Cardiac muscle cell (in vitro differentiated cells and primary cell): ENCODE measurements at places on chromosomes 2 and 18.
A peak's percentile ranks its signal among the peaks of the same experiment; 100 is the strongest.

DNA sequence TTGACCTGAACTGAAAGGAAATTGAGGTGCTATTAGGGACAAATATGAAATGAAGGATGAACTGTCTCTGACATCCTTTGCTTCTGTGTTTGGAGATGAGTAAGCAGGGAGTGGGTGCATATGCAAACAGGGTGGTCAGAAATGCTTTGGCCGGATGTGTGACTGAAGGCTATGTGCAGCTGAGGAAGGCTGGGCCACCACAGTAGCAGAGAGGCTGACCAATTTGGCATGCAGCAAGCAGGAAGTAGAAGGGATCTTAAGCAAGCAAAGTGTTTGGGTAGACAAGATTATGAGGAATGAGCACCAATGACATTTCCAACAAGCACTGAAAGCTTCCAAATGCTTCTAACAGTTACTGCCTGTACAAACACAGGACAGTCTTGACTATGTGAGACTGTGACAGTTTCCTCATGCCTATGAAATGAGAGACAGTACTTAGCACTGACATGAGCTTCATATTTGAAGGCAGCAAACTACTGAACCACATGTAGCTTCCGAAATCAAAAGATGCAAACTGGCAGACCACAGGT is 3.3 kb upstream of the ACTR3 start:
- DNase-seq: peak; percentile 83

DNA sequence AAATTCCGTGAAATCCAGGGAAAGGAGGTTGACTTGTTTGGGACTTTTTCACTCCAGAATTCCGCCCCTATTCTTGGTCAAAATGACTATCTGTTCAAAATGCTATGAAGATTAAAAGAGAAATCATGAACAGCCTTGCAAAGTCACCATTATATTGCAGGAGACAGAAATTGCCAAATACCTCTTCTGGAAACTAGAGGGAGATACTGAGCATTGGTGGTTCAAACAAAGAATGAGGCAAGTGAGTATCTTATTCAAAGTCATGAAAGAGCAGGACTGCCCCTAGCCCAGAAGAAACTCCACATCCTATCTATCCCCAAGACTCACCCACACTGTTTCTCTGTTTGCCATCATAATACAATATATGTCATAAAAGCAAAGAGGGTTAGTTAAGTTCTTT is 862.3 kb upstream of the POU3F3 start:
- DNase-seq: no peak

- no peak for DNase-seq
Measured at GRCh38 chr2:180676520-180677025, 303.8 kb upstream of the UBE2E3 start.

- DNase-seq: no peak
Measured at GRCh38 chr2:873651-874580, 76.7 kb upstream of the SNTG2 start.

DNA sequence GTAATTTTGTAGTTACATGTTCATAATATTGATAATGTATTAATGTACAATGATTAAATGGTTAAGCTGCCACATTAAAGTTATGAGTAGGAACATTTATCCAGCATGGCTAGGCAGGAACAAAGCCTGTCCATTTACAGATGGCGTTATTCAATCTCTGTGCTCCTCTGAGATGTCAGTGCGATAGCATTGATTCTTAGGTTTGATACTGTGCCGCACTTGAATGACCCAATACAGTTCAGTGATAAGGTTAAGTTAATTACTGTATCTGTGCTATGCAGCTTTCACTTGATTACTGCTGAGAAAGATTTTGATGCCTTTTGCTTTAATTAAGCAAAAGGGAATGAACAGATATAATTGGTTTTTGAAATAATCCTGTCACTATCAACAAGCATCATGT is 111.8 kb downstream of the ZNF407 start:
- no peak for DNase-seq

GRCh38 chr2:46023165-46023854 is 273.9 kb upstream of the EPAS1 start:
- DNase-seq: no peak

DNA sequence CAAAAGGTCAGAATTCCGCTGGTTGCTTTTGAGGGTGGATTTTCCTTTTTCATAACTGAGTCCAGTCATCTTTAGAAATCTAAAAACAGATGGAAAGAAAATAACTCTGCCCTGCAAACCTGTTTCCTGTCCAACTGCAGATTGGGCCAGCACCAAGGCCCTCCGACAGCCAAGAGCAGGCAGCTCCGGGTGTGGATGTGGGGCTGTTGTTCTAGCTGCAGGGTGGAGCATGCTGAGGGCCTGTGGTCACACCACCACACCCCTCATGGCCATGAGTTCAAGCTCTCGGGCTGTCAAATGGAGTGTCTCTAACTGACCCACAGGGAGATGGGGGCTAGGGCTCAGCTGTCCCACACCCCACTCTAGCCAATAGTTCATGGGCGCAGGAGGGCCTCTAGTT is 69.3 kb upstream of the BZW1 start:
- DNase-seq: no peak

DNA sequence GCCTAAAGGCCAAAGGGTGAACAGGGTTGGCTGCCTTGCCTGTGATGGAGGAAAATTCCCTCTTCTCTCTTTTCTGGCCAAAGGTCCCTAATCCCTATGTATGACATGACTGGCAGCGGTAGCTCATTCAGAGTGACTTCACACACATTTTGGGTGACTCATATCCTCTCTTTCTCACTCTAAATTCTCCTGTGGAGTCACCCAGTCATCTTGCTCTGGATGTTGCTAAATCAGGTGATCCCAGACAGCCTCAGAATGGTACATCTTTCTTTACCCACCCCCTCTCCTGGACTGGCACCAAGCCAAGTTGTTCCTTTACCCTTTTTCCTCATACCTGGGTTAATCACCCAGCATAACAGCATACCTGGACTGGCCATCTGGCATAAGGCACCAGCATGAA is 77.2 kb downstream of the NEURL3 start:
- peak; percentile 23 for DNase-seq

DNA sequence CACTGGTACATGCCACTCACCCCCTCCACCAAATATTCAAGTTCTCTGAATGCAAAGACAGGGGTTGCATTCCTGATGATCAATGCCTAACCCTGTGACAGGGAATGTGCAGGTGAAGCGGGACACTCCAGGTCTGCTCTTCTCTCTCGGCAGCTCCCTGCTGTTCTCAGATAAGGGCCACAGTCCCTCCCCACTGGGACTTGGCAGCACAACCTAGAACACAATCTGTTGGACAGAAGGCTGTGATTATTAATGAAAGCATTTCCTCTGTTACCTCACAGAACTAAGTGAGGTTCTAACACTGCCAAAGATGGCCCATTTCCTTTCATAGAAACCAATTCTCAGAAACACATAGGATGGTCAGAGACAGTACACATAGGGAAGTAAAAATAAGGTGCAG is 42.7 kb downstream of the VSNL1 start:
- no peak for DNase-seq

GRCh38 chr2:175627405-175627804 is 374.7 kb downstream of the LNPK start:
- DNase-seq: no peak

DNA sequence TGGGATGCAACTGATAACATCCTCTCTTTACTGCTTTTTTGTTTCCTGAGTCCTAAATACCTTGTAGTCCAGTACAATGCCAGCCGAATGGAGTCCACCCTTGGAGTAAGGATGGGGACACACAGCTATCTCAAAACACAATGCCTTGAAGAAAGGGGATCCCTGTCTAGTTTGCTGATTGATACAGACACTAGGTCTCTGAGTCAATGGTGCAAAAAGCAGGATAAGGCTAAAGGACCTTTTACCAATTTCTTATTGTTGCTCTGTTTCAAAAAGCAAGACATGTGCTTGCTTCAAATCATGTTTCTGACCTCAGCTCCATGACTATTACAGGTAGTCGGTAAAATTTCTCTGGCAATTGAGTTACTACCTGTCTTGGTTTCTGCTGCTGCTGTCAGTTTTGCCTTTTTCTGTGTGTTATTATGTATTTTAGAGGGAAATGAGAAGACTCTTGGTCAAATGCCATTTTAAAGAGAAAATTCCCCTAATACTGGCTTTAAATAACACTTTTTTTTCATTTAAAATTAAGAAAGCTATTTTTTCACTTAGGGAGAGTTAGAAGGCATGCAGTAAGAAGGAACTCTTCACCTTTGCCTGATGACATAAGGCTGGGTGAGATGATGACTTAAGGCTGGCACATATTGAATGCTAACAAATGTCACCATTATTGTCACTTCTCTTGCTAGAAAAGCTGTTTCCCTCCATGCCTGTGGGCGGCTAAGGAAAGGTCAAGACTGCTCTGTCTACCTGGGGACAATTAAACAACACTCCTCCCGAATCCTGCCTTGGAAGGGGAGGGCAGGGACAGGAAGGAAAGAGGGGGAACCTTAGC is 4.9 kb upstream of the FIGLA start:
- no peak for DNase-seq

- no peak for DNase-seq
Measured at GRCh38 chr18:55115606-55116005, 156.3 kb upstream of the CCDC68 start.

DNA sequence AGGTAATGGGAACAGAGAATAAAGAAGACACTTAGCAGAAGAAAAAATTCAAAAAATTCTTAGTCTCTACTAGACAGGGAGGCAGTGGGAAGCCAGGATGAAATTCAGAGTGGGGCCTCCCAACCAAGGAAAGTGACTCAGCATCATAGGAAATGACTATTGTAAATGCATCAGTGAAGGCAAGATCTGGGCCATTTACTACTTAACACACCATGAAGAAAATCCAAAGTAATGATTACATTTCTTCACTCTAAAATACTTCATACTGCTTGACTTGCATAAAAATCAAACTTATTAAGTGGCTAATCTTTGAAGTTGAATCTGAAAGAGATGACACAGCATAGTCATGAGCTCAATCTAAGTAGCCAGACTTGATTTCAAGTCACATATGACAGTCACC is 405.8 kb upstream of the SLC39A10 start:
- DNase-seq: no peak

GRCh38 chr18:59671551-59671950 is 25.7 kb downstream of the CCBE1 start:
- DNase-seq: no peak
